ENCODE measurements at places on chromosomes 6 and 20.

GRCh38 chr6:109867009-109867969 lies 110.8 kb upstream of the GPR6 start:
- no peak for DNase-seq

- no peak for DNase-seq
These were observed 125.0 kb downstream of the MAP3K4 start for GRCh38 chr6:161116554-161116953.

DNA sequence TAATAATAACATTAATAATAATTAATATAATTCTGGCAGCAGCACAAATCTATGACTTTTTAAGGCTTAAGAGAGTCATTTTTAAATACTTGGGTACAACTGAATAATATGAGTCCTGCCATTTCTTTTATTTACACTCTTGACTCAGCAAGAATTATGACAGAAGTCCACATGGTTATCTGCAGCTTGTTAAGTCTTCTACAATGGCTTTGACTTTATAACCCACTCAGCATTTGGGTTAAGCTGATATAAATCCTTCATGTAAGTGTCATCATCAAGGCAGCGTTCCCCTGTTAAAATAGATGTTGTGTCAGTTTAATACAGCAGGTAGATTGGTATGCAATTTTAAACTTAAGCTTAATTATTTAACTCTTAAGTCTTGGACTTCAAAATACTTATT lies 131.7 kb downstream of the ARHGAP18 start:
- DNase-seq, result no peak

- no peak for DNase-seq
These were observed 40.5 kb upstream of the GCLC start for GRCh38 chr6:53585208-53585900.

- DNase-seq, result peak; percentile 85
These were observed 3.3 kb downstream of the SIM1 start for GRCh38 chr6:100461278-100461916.

Data from H7 (cell line).